Activated CD4-positive, CD25-positive, alpha-beta regulatory T cell treated with anti-CD3 and anti-CD28 coated beads, Interleukin-2, amount 50 U/mL, for 72 hours (primary cell): ENCODE measurements at places on chromosomes 6 and 20.

GRCh38 chr6:164692772-164693510, 616.5 kb downstream of the C6orf118 start:
- DNase-seq, result no peak

GRCh38 chr20:56428881-56429280, 16.8 kb downstream of the CASS4 start:
- peak; percentile 7 for DNase-seq

DNA sequence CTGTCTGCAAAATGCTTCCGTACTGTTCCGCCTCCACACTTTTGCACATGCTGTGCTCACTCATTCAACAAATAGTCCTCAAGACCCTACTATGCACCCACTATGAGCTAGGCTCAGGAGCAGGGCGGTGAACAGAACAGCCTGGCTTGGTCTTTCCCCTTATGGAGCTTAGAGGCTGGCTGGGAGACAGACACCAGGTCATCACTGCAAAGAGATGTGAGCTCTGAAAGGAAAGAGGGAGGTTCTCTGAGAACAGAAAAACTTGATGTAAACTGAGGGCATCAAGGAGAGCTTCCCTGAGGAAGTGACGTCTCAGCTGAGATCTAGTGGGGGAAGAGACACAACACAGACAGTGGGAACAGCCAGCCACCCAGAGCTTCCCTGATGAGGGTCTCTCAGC, 31.0 kb upstream of the TGM2 start:
- no peak for DNase-seq

- DNase-seq, result no peak
These were observed 63.7 kb upstream of the POPDC3 start for GRCh38 chr6:105243487-105243886.

GRCh38 chr6:1820714-1821113, 211.0 kb downstream of the FOXC1 start:
- no peak for DNase-seq
